H1 (cell line): ENCODE measurements at places on chromosomes 11 and 22. TPM values are rescaled to one million over a fixed set of nuclear protein-coding genes. Genes with fewer than 3 reads are reported as not detected.

DNA sequence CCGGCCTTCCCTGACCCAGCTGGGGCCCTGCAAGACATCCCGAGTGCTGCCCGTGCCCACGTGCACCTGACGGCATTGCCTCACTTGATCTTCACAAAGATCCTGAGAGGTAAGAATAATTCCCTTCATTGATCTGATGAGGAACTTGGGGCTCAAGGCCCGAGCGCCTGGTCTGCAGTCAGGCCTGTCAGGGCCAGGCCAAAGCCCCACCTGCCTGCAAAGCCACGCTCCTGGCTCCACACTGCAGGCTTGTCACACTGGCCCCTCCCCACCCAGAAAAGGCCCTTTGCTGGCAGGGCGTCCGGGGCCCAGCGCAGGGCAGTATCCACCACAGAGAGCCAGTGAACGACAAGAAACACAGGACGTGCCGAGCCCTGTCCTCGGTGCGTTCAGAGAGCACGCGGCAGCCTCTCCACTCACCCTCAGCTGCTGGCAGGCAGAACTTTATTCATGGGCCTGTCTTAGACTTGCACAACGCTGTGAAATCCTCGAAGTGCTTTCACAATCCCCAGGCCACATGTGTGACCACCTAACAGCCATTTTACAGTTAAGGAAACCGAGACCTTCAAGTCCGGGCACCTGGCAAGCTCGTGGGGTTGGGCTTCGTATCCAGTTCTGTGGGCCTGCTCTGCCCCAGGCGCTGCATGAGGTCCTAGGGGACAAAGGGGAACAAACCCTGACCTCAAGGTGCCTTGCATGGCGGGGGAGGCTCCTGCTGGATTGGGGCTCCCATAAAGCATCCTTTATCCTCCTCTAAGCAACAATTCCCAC, 14.8 kb downstream of the KIAA0930 start:
- no peaks in the 10 kb centered on the region for H3K27me3 ChIP-seq
- no peaks in the 10 kb centered on the region for H3K36me3 ChIP-seq
- DNase-seq = no peak
- no peak overlapping the region for H3K4me3 ChIP-seq
- no peak overlapping the region for H3K27ac ChIP-seq

GRCh38 chr11:16881074-16881709, 133.0 kb downstream of the PLEKHA7 start:
- H3K4me3 ChIP-seq = no peak overlapping the region
- H3K4me1 ChIP-seq = peaks cover 2% of the 10 kb centered on the region; the same call in 1 of the 2 replicates
- H3K36me3 ChIP-seq = no peaks in the 10 kb centered on the region
- H3K27ac ChIP-seq = no peak overlapping the region
- no peak for DNase-seq
- no peaks in the 10 kb centered on the region for H3K27me3 ChIP-seq

DNA sequence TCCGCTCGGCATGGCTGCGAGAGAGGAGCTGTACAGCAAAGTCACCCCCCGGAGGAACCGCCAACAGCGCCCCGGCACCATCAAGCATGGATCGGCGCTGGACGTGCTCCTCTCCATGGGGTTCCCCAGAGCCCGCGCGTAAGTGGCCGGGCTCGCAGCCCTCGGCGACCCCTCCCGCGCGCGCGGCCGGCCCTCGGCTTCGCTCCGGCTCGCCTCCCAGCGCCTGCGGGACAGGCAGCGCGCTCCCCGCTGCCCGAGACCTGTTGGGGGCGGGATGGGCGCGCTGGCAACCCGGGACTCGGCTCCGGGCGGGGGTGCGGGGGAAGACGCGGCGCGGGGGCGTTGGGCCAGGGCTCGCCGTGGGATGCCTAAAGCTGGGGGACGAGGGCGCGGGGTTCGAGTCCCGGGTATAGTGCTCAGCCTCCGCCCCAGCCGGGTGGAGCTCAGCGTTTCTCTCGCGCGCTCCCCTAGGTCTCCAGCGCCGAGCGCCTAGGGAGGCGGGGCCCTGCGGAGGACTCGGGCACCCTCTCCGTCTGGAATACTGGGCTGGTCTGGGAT, 630 bp downstream of the UBASH3B start:
- no peak overlapping the region for H3K27ac ChIP-seq
- peaks cover 16% of the 10 kb centered on the region for H3K27me3 ChIP-seq
- H3K36me3 ChIP-seq = no peaks in the 10 kb centered on the region
- H3K4me1 ChIP-seq = peaks cover 3% of the 10 kb centered on the region
- peak overlapping the region; percentile 73 for H3K4me3 ChIP-seq

GRCh38 chr22:36922105-36922608, 8.7 kb downstream of the CSF2RB start:
- peaks cover 2% of the 10 kb centered on the region; the same call in 1 of the 2 replicates for H3K4me1 ChIP-seq
- no peaks in the 10 kb centered on the region for H3K27me3 ChIP-seq

GRCh38 chr11:7642747-7643146, 30.6 kb downstream of the CYB5R2 start:
- no peak overlapping the region for H3K4me3 ChIP-seq
- no peak for DNase-seq
- H3K27me3 ChIP-seq = no peaks in the 10 kb centered on the region
- H3K4me1 ChIP-seq = no peaks in the 10 kb centered on the region
- no peak overlapping the region for H3K27ac ChIP-seq

- H3K27me3 ChIP-seq = no peaks in the 10 kb centered on the region
- H3K4me3 ChIP-seq = no peak overlapping the region
- no peaks in the 10 kb centered on the region for H3K36me3 ChIP-seq
- H3K4me1 ChIP-seq = peaks cover 2% of the 10 kb centered on the region; the same call in 1 of the 2 replicates
- no peak overlapping the region for H3K27ac ChIP-seq
These were observed 112.8 kb downstream of the ABTB2 start for GRCh38 chr11:34245041-34245440.

GRCh38 chr22:49448526-49448925, 379.1 kb downstream of the BRD1 start:
- peaks cover 18% of the 10 kb centered on the region for H3K4me1 ChIP-seq
- H3K27me3 ChIP-seq = peaks cover 16% of the 10 kb centered on the region; the same call in 1 of the 2 replicates
- H3K4me3 ChIP-seq = no peak overlapping the region
- DNase-seq = no peak

- peak overlapping the region; percentile 96; the same call in 1 of the 2 replicates for H3K27ac ChIP-seq
- no peaks in the 10 kb centered on the region for H3K27me3 ChIP-seq
- peak overlapping the region; percentile 89 for H3K4me3 ChIP-seq
- H3K4me1 ChIP-seq = peaks cover 22% of the 10 kb centered on the region
These were observed 444 bp upstream of the TSKU start for GRCh38 chr11:76782531-76783293.

DNA sequence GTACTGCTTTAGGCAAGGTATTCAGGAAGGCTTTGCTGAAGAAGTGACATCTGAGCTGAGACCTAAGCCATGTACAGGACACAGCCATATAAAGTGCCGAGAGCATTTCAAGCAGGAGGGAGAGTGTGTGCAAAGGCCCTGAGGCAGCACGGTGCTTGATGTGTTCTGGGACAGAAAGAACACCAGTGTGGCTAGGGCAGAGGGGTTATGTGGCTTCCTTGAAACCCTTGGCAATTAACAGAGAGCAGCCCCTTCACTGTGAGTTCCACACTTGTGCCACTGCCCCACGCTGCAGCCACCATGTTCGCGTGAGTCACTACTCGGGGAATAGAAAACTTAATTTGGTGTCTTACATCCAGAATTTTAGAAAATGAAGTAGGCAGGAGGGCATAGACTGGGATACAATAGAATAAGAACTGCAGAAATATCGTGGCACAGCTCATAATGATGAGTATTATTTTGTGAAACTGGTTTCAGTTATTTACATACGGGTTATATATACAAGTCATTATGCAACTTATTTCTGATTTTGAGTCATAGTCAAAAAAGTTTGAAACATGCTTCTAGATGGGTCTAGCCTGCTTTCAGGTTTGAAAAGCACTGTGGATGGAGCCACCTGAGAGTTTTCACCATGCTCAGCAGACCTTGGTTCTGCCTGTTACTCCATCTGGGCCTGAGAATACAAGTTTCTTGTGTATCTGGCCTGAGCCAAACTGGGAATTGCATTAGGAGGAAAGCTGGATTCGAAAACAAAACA, 11.8 kb downstream of the IL10RA start:
- H3K27ac ChIP-seq = no peak overlapping the region
- H3K36me3 ChIP-seq = no peaks in the 10 kb centered on the region
- peaks cover 6% of the 10 kb centered on the region for H3K4me1 ChIP-seq
- no peak overlapping the region for H3K4me3 ChIP-seq
- DNase-seq = no peak
- H3K27me3 ChIP-seq = no peaks in the 10 kb centered on the region

TMPRSS5 gene
- polyA plus RNA-seq = 0.53 and 0.54 TPM in 2 replicates

- H3K27me3 ChIP-seq = peaks cover 57% of the 10 kb centered on the region
- DNase-seq = no peak
- no peak overlapping the region for H3K27ac ChIP-seq
- H3K4me3 ChIP-seq = no peak overlapping the region
- no peaks in the 10 kb centered on the region for H3K36me3 ChIP-seq
These were observed 3.8 kb downstream of the FLI1 start for GRCh38 chr11:128697645-128698174.

DNA sequence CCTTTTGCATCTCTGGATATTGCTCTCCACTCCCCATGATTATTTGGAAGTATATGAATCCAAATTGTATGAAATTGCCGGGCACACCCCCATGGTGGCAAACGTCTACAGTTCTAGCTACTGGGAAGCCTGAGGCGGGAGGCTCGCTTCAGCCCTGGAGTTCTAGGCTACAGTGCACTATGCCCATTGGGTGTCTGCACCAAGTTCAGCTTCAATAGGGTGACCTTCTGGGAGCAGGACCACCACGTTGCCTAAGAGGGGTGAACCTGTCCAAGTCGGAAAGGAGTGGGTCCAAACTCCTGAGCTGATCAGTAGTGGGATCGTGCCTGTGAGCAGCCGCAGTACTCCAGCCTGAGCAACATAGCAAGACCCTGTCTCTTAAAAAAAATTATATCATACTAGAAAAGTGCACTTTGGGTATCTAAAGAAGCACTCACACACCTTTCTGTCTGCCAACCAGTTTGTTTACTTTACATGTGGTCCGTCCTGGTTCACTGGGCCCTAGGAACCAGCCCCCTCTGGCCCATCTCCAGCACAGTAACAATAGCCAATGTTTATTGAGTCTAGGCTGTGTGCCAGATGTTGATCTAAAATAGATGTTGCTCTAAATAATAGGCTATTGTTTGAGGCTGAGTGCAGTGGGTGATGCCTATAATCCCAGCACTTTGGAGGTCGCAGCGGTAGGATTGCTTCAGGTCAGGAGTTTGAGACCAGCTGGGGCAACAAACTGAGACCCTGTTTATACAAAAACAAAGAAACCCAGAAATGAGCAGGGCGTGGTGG, 16.4 kb upstream of the KAT5 start:
- DNase-seq = no peak
- H3K4me1 ChIP-seq = no peaks in the 10 kb centered on the region
- no peaks in the 10 kb centered on the region for H3K36me3 ChIP-seq
- no peaks in the 10 kb centered on the region; the same call in none of the 2 replicates for H3K27me3 ChIP-seq
- no peak overlapping the region for H3K27ac ChIP-seq

PGA5 gene
- polyA plus RNA-seq = 2.0 and 2.5 TPM in 2 replicates

TOB2 gene
- 27.0 and 37.5 TPM in 2 replicates for polyA plus RNA-seq

AQP11 gene
- 1.5 and 1.6 TPM in 2 replicates for polyA plus RNA-seq

- H3K27ac ChIP-seq = no peak overlapping the region
- no peak overlapping the region for H3K4me3 ChIP-seq
- no peaks in the 10 kb centered on the region for H3K27me3 ChIP-seq
- no peaks in the 10 kb centered on the region for H3K36me3 ChIP-seq
- H3K4me1 ChIP-seq = no peaks in the 10 kb centered on the region; the same call in 1 of the 2 replicates
- no peak for DNase-seq
These were observed 255.8 kb downstream of the TBC1D22A start for GRCh38 chr22:47018010-47018910.

DNA sequence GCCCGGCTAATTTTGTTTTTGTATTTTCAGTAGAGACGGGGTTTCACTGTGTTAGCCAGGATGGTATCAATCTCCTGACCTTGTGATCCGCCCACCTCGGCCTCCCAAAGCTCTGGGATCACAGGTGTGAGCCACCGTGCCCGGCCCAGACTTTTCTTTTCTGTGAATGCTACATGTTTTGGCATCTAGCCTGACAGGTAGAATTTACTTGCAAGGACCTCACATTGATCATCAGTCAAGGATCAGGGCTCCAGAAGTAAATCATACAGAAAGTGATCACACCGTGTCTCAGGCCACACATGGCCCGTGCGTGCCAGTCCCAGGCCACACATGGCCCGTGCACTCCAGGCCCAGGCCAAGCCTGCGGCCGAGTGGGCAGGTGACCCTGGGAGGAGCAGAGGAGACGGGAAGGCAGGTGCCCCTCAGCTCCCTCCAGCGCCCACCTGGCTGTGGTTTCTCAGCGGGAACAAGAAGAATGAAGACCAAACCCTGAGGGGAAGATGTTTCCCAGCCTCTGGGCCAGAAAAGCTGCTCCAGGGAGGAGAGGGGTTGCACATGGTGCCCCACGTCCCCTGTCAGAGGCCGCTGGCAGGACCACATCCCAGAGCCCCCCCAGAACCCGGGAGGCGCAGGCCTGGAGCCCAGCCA, 76.2 kb downstream of the BRD1 start:
- no peak overlapping the region for H3K4me3 ChIP-seq
- H3K27me3 ChIP-seq = no peaks in the 10 kb centered on the region
- no peak overlapping the region for H3K27ac ChIP-seq
- DNase-seq = no peak
- no peaks in the 10 kb centered on the region for H3K36me3 ChIP-seq
- peaks cover 5% of the 10 kb centered on the region; the same call in 1 of the 2 replicates for H3K4me1 ChIP-seq

CALCA gene
- polyA plus RNA-seq = 0.73 and 1.4 TPM in 2 replicates

DNA sequence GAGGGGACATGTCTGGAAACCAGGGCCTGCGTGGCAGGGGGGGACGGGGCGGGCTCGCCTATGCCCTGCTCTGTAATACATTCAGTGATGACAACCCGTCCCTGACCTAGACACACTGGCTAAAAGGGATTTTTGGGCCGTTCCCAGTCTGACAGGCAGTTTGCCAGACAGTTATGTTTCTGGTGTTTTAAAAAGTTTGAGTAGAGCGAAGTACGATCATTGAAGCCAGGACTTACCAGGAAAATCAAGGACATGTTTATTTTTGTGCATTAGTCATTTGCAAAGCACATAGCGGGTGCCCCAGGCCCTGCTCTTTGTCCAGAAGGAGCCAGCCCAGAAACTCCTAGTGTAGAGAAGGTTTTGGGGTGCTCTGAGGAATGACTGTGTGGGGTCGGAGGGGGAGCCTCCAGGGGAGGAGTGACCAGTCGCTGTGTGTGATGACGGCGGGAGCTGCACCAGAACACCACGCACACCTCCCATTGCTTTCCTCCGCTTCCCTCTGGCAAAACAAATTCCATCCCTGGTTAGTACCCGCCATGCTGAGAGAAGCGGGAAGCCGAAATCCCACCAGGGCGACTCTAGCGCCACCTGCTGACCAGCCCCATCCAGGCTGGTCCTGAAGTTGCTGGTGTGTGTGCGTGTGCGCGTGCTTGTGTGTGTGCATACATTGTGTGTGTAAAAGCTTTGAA, 50.8 kb downstream of the FBLN1 start:
- peak; percentile 51 for DNase-seq
- peaks cover 21% of the 10 kb centered on the region; the same call in 1 of the 2 replicates for H3K36me3 ChIP-seq
- no peaks in the 10 kb centered on the region for H3K27me3 ChIP-seq
- no peak overlapping the region for H3K4me3 ChIP-seq
- no peak overlapping the region for H3K27ac ChIP-seq
- H3K4me1 ChIP-seq = no peaks in the 10 kb centered on the region
